ENCODE measurements at places on chromosomes 5 and 9.

- DNase-seq, result no peak
These were observed 441.8 kb upstream of the TLE4 start for GRCh38 chr9:79129865-79130480.

- no peak for DNase-seq
These were observed 143.8 kb upstream of the MAP3K1 start for GRCh38 chr5:56671571-56671970.

DNA sequence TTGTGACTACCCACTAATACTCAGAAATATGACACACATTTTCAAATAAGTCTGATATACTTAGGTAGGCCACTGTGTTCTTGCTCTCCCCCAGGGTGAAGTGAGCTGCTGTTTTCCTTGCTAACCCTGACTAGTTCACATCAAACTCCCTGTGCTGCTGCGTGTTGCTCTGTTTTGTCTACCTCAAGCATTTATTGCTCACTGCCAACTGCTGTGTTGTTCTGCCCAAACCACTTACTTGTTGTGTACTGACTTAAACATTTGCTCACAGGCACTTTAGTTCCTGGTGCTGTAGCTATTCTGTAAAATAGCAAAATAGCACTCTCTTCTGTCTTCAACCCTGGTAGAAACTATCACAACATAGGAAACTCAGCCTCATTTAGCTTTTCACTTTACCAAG is 255.7 kb downstream of the HCN1 start:
- DNase-seq, result no peak

DNA sequence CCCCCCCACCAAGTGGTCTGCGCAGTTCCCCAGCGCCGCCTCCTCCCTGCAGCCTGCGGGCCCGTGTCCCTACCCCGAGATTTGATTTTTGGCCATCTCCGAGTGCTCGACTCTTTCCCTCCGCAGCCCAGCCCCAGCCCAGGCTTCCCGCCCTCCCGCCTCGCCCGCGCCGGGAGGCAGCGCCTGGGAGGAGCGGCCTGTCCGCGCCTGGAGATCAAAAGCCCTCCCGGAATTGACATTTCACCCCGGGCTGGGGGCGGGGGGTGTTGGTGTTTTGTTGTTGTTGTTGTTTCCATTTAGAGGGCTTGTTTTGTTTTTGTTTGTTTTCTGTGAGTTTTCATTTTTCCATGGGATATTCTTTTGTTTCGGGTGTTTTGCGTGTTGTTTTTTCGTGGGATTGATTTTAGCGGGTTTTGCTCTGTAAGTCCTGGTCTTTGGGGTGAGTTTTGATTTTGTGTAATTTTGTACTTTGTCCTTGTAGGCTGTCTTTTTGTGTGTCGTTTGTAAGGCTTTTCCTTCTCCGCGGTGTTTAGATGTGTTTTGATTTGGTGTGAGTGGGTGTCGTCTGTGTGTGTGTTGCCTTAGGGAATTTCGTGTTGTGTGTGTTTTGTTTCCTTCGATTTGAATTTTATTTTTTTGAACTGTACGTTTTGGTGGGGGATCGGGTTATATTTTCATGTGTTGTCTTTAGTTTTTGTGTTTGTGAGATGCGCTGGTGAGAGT is 1.7 kb upstream of the PAX5 start:
- peak; percentile 47 for DNase-seq

GRCh38 chr9:119215651-119216050 is 153.6 kb downstream of the BRINP1 start:
- DNase-seq, result no peak

- no peak for DNase-seq
These were observed 930.2 kb downstream of the MAT2B start for GRCh38 chr5:164435576-164435975.

GRCh38 chr9:86557918-86558317 is 203.7 kb upstream of the TUT7 start:
- no peak for DNase-seq

- no peak for DNase-seq
These were observed 333.5 kb downstream of the CHSY3 start for GRCh38 chr5:130237721-130238120.

- DNase-seq, result no peak
These were observed 2.2 kb downstream of the PCDH1 start for GRCh38 chr5:141875795-141876627.

- DNase-seq, result no peak
These were observed 15.2 kb downstream of the NFIL3 start for GRCh38 chr9:91408475-91408874.

GRCh38 chr5:175464074-175464941 is 14.1 kb upstream of the SFXN1 start:
- DNase-seq, result no peak

DNA sequence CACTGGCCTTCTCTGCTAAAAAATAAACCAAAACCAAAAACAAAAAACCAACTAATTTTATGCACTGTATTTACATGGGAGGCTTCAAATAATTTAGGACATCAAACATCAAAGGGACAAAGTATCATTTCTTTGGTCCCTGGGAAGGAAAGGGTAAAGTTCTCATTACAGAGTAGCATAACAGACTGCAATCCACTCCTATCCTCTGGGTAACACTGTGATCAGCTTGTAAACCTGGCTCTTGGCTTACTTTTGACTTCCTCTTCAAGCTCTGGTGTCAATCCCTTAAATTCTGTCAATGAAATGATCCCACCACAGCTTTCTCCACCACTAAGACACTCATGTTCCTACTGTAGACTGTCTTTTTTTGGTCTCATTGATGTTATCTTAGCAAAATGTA is 69.8 kb upstream of the VCAN start:
- DNase-seq, result no peak

DNA sequence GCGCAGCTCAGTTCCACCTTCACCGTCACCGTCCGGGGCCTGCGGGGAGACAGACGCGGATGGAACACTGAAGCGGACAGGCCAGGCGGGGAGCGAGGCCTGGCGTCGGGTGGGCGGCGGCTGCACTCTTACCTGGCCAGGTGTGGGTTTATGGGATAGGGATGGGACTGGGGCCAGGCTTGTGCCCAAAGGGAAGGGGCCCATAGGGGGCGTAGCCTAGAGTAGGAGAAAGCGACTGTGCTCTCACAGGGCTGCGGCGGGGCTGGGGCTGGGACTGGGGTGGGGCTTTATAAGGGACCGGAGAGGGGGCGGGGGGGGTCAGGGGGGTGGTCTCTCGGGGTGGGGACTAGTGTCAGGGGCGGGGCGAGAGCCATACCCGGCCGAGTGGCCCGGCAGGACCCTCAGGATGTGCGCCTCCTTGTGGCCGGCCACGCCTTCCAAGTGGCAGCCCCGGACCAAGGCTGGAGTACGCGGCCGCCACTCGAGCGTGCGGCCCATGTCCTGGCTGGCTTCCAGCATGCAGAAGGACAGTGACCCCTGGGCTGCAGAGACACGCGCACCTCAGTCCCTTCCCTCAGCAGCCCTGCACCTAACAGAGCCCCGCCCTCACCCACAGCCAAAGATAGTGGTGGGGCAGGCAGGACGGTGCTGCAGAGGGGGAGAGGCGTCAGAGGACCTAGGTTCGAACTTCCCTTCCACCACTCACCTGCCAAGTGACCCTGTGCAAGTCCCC is 22.8 kb downstream of the FPGS start:
- no peak for DNase-seq

Data from activated B cell treated with CpG ODN at 0.5 μM for 24 hours (primary cell).